Lung (tissue), 17 donors: ENCODE measurements at places on chromosomes 3 and 15. TPM values are rescaled to one million over a fixed set of nuclear protein-coding genes. Genes with fewer than 3 reads are reported as not detected.
A peak's percentile ranks its signal among the peaks of the same experiment; 100 is the strongest.

The HDAC11 gene
- total RNA-seq = 17.3 TPM

The ITIH1 gene
- 0.34 TPM for total RNA-seq

The GNAT1 gene
- not detected for total RNA-seq

DNA sequence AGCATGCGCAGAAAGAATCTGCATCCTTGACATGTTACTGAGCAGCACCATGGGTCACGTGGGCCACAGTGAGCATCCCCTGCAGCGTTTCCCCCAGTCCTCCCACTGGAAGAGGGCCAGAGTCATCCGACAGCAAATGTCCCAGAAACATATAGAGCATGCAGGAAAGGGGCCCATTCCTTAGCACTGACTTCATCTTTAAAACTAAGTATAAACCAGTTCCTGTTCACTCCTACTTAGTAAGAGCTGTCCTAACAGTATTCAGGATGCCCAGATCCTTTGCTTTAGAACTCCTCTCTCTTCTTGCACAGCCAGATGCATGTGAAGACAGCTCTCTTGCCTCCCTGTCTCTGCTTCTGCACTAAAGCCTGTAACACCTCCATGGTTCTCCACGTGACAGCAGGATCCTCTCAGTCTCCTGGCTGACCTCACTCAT is 79.3 kb upstream of the OXTR start:
- H3K4me3 ChIP-seq = no peak overlapping the region
- H3K36me3 ChIP-seq = no peaks in the 10 kb centered on the region
- H3K27me3 ChIP-seq = no peaks in the 10 kb centered on the region
- no peak overlapping the region for H3K27ac ChIP-seq

DNA sequence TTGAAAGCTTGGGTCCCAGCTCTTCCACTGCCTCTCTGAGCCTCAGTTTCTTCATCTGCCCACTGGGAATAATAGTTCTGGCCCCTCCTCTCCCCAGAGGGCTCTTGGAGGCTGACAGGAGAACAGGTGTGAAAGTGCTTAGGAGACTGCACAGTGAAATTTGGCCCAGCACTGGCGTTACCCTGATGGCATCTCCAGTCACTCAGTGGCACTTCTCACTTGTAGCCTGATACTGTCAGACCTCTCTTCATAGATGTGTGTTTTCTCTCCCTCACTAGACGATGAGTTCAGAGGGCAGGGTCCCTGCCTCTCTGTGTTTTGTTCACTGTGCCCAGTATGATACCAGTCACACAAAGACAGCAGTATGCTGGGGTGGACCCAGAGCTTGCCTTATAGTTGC is 22.2 kb upstream of the IGDCC3 start:
- H3K4me1 ChIP-seq = peaks cover 4% of the 10 kb centered on the region
- no peak for DNase-seq
- H3K27ac ChIP-seq = no peak overlapping the region
- H3K36me3 ChIP-seq = no peaks in the 10 kb centered on the region
- peaks cover 2% of the 10 kb centered on the region for H3K27me3 ChIP-seq
- no peak overlapping the region for H3K4me3 ChIP-seq

DNA sequence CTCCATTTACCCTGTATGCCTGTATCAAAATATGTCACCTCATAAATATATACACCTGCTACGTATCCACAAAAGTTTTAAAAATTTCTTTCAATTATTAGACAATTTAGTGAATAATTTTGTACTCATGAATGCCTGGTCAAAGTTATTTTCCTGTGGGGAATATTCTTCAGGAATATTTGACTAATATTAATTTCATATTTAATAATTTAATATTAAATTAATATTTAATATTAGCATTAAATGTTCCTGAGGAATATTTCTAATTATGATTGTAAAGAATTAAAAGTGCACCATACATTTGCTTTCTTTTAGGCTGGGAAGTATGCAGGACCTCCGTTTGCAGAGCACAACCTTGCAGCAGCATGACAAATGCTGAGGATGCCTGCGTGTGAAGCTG is 422.7 kb downstream of the C3orf38 start:
- no peaks in the 10 kb centered on the region for H3K4me1 ChIP-seq
- no peaks in the 10 kb centered on the region for H3K27me3 ChIP-seq
- H3K36me3 ChIP-seq = no peaks in the 10 kb centered on the region
- no peak overlapping the region for H3K4me3 ChIP-seq

DNA sequence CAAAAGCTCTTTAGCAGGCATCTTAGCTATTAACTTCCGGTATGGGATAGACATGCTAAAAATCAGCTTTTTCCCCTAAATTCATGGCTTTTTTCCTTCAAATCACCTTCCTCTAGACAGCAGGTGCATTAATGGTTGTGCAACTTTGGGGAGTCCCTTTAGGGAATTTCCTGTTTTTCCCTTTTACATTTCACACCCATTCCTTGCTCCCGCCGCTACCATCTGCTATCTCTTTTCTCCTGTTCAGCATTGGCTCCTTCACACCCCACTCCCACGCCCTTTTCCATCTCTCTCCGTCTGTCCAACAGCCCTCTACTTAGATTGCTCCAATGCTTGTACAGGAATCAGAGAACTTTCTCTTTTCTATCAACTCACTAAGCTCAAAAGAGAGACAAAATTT is 43.4 kb downstream of the FEZF2 start:
- no peak for DNase-seq
- H3K36me3 ChIP-seq = no peaks in the 10 kb centered on the region
- no peak overlapping the region for H3K27ac ChIP-seq
- H3K4me3 ChIP-seq = no peak overlapping the region
- no peaks in the 10 kb centered on the region for H3K4me1 ChIP-seq
- no peaks in the 10 kb centered on the region for H3K27me3 ChIP-seq

DNA sequence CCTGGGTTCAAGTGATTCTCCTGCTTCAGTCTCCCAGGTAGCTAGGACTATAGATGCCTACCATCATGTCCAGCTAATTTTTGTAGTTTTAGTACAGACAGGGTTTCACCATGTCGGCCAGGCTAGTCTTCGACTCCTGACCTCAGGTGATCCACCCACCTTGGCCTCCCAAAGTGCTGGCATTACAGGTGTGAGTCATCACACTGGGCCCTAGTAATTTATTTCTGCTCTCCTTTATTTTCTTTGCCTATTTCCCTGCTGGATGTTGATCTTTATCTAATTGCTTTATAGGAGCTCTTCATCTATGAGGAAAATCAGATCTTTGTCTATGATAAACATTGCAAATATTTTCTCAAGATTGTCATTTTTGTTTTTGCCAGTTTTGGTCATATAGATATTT is 31.7 kb downstream of the UQCC5 start:
- H3K4me3 ChIP-seq = no peak overlapping the region
- H3K36me3 ChIP-seq = peaks cover 6% of the 10 kb centered on the region
- no peak overlapping the region for H3K27ac ChIP-seq
- no peaks in the 10 kb centered on the region for H3K27me3 ChIP-seq
- DNase-seq = no peak
- no peaks in the 10 kb centered on the region for H3K4me1 ChIP-seq

- H3K4me1 ChIP-seq = no peaks in the 10 kb centered on the region
- no peak overlapping the region for H3K27ac ChIP-seq
- H3K4me3 ChIP-seq = no peak overlapping the region
- H3K36me3 ChIP-seq = no peaks in the 10 kb centered on the region
Measured at GRCh38 chr3:77707281-77707680, 667.4 kb downstream of the ROBO2 start.

GRCh38 chr15:31336593-31337295 is 10.1 kb downstream of the KLF13 start:
- peaks cover 74% of the 10 kb centered on the region for H3K4me1 ChIP-seq
- no peak for DNase-seq
- H3K4me3 ChIP-seq = no peak overlapping the region
- no peaks in the 10 kb centered on the region for H3K27me3 ChIP-seq

- no peaks in the 10 kb centered on the region for H3K36me3 ChIP-seq
- H3K4me3 ChIP-seq = no peak overlapping the region
- H3K4me1 ChIP-seq = peaks cover 26% of the 10 kb centered on the region
- peak overlapping the region; percentile 92 for H3K27ac ChIP-seq
- no peaks in the 10 kb centered on the region for H3K27me3 ChIP-seq
Measured at GRCh38 chr15:71252044-71252739, 136.9 kb downstream of the THSD4 start.

DNA sequence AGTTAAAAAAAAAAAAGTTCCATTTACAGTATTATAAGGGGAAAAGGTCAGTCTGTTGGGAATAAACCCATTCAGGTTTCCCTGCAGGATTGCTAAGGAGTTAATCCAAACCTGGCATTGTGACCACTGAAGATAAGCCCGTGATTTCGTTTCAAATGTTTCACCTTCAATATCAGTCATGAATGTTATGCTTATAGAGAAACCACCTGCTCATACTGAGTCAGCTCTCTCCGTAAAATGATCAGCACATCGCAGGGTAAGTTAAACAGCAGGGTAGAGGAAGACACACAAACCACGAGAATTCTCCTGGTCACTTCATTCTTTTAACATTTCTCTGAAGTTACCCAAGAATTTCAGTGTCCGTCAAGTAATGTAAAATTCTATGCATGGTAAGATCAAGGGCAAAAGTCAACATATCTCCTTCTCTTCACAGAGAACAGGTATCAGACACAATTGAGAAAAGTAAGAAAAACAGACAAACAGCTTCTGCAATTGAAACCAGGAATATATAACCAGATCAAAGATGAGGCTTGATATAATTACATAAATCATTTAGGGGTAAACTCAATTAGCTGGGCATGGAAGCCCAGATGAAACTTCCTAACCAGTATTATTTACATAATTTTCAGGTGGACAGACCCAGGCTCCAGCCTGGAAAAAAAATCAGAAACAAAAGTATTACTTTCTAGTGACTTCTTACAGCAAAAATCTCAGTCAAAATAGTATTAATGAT is 67.6 kb upstream of the ARHGEF3 start:
- H3K36me3 ChIP-seq = no peaks in the 10 kb centered on the region
- H3K4me1 ChIP-seq = no peaks in the 10 kb centered on the region
- H3K4me3 ChIP-seq = no peak overlapping the region
- H3K27me3 ChIP-seq = no peaks in the 10 kb centered on the region
- no peak overlapping the region for H3K27ac ChIP-seq

GRCh38 chr3:56930706-56931105 is 129.0 kb upstream of the ARHGEF3 start:
- no peaks in the 10 kb centered on the region for H3K36me3 ChIP-seq
- DNase-seq = no peak
- no peaks in the 10 kb centered on the region for H3K4me1 ChIP-seq
- H3K4me3 ChIP-seq = no peak overlapping the region
- H3K27me3 ChIP-seq = no peaks in the 10 kb centered on the region

DNA sequence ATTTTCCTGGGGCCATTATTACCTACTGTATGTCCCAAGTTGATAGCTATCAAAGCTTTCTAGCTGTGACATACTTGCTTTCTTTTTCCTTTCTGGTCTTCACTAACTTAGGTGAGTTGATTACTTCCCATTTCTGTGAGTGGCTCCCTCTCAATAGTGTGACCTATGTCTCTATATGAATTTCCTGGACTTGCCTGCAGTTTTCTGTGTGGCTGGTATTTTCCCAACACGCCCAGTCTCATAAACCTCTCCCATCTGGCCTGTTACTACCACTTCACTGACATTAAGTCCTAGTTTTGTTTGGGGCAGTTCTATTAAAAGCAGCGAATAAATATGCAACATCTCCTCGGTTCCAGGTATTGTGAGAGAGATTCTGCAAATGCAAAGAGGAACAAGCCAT is 671.2 kb downstream of the SI start:
- H3K27ac ChIP-seq = no peak overlapping the region
- H3K36me3 ChIP-seq = no peaks in the 10 kb centered on the region
- H3K27me3 ChIP-seq = no peaks in the 10 kb centered on the region

DNA sequence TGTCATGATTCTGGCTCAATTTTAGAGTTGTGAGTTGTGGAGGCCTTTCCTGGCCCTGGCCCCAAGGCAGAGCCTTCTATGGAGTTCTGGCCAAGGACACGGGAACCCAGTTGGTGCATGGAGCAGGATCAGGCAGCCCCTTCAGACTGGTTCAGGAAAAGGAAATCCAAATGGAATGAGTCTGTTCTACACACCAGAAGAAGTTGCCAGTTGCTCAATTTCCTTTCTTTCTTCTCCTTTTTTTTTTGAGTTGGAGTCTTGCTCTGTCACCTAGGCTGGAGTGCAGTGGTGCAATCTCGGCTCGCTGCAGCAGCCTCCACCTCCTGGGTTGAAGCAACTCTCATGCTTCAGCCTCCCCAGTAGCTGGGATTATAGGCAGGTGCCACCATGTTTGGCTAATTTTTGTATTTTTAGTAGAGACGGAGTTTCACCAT is 28.9 kb upstream of the BHLHE40 start:
- no peak overlapping the region for H3K4me3 ChIP-seq
- no peaks in the 10 kb centered on the region for H3K36me3 ChIP-seq
- H3K4me1 ChIP-seq = no peaks in the 10 kb centered on the region
- no peaks in the 10 kb centered on the region for H3K27me3 ChIP-seq
